ENCODE measurements at places on chromosomes 6 and 20.

DNA sequence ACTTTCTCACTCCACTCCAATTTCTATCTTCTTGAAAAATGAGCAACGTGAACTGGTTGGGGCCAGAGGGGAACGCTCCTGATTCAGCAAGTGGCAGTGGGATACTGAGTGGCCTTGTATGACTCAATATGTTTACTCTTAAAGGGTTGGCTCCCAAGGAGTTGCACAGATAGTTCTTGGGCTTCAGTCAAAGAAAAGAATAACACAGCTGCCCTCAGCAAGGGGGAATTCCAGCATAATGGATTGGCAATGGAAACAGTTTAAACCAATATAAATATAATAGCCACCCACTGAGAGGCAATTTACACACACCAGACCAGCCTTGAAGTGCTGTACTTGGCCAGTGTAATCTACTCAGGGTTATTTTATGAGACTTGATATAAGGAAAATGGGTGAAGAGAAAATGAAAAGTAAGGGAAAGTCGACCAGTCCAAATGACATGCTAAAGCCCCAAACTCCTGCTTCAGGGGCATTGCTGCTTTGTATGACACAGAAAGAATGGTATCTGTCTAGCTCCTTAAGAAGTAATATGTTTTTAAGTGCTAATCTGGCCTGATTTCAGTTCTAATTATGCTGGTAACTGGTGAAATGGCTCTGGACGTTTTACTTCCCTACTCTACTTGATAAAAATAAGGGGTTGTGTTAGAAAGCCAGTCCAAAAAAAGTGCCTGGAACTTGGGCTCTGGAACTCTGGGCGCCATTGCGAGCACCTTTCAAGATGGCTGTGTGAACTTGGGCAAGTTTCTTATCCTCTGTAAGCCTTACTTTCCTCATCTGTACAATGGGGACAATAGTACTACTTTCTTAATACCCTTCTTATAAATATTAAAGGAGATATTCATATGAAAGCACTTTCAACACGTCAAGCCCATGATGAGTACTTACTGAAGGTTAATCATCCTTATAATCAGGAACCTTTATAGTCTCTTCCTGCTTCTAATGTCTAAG lies 712.9 kb upstream of the MAP3K7 start:
- DNase-seq, result no peak

- peak; percentile 74 for DNase-seq
Measured at GRCh38 chr20:25867776-25868649, 171.4 kb upstream of the ZNF337 start.

- no peak for DNase-seq
Measured at GRCh38 chr20:23344336-23344735, 6.3 kb upstream of the NXT1 start.

DNA sequence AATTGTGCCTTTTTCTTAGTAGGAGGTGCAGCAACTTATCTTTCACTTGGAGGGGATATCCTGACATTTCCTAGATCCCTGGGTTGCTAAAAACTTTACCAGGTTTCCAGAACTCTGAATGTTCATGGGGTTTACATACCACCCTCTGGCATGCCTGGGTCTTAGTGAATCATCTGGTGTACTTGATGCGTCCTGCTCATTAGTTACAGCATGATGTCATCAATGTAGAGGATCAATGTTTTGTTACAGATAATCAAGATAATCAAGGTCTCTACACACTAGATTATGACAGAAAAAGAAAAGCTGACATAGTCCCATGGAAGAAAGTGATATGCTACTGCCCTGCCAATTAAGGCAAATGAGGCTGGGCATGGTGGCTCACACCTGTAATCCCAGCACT lies 27.0 kb downstream of the FITM2 start:
- DNase-seq, result no peak

- DNase-seq, result no peak
Measured at GRCh38 chr6:131013495-131013894, 49.5 kb downstream of the EPB41L2 start.

GRCh38 chr6:31961616-31962015 lies 2.6 kb downstream of the SKIC2 start:
- DNase-seq, result no peak

DNA sequence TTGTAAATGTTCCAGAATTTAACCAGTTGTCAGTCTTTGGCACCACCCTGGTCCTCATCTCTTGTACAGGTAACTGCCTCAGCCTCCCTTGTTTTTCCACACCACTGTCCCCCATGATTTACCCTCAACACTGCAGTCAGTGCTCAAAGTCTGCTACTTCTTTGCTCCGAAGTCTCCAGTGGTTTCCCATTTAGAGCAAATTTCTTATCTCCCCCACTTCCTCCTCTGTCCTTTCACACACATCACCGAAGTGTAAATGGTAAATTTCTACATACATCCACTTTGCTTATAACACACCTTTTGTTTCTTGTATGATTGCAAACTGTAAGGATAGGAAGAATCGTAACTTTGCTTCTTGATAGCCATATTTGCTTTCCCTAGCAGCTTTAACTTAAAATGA lies 115.3 kb downstream of the JARID2 start:
- DNase-seq, result no peak

DNA sequence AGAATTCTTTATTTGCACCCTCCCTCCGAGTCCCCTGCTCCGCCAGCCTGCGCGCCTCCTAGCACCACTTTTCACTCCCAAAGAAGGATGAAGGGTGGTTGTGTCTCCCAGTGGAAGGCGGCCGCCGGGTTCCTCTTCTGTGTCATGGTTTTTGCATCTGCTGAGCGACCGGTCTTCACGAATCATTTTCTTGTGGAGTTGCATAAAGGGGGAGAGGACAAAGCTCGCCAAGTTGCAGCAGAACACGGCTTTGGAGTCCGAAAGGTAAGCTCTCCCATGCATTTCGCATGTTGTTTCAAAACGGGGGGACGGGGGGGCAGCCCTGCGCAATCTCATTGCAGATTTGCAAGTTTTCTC lies 357 bp downstream of the PCSK2 start:
- peak; percentile 91 for DNase-seq

DNA sequence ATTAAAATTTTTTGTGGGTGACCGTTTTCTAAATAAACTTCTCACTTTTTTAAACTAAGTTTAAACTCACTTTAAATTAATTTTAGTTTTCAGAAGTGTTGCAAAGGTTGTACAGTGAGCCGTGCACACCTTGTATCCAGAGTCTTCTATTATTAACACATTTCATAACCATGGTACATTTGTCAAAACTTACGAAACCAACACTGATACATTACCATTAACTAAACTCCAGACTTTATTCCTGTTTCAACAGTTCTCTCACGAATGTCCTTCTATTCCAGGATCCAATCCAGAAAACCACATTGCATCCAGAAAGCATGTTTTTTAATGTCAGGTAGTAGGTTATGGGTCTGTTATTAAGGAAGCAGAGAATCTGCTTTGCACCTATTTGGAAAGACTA lies 319.9 kb downstream of the CBLN4 start:
- no peak for DNase-seq

DNA sequence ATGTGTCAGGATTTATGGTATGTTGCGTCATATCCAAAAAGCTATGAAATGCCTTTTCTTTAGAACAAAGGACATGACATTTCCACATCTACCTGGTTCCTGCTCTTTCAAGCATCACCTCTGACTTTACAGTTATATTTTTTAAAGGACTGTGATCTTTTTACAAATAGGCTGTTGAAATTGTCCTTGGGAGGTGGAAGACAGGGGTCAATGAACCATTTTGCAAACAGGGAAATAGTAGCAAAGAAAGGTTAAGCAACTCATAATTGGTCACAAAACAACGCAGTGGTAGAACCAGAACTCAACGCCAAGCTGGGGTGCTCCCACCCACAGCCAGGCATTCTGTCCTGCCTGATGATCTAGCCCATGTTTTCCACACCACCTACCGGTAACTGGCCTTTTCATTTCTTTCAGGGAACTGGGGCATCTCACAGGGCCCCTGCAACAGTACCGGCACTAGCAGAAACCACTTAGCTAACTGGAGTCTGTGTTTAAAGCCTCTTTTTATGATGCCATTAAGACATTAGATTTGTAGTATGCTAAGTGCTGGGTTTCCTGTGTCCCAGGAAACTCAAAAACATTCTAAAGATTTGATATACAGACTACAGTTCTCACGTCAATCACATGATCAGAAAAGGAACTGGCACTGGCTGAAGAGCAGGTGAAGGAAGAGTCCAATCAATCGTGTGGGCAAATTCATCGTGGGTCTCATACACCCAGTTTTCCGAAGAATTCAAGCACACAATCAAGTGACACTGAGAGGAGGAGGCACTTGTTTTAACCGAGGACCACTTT lies 13.9 kb downstream of the ZNF217 start:
- no peak for DNase-seq

- DNase-seq, result no peak
Measured at GRCh38 chr6:151721146-151721545, 86.3 kb upstream of the ESR1 start.

- DNase-seq, result peak; percentile 71
Measured at GRCh38 chr6:108560463-108561308, at the start of gene FOXO3. Gene FOXO3 (plus strand): TSS chr6:108560917. CDS start chr6:108561209, 292 bp downstream.

DNA sequence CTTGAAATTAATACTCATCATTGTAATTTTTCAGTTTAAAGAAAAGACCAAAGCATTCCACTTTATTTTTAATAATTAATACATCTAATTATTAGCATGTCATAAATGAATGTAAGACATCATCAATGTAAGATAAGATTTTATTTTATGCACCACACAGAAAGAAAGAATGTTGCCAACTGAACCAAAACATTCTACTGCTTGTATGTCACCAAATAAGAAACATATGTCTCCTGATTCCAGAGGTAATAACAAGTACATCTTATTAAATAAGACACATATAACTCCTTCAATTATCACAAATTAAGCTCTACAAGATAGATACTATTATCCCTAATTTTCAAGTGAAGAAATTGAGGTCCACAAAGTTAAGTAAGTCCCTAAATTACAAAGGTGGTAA lies 189.5 kb downstream of the GMDS start:
- DNase-seq, result no peak

DNA sequence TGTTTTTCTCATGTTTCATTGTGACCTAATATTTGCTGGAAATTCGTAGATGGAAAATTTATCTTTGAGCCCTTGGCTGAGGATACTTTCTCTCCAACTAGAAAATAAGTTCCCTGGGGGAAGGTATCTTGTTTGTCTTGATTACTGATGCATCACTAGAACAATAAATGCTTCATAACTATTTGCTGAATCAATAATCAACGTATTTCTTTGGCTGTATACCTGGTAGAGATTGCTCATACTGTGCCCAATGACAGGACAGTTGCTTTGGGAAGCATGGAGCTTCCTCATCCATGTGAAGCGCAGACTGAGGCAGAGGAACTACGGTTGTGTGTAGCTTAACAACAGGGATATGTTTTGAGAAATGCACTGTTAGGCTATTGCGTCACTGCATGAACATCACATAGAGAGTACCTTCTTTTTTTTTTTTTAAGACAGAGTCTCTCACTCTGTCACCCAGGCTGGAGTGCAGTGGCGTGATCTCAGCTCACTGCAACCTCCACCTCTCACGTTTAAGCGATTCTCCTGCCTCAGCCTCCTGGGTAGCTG lies 34.2 kb upstream of the RPN2 start:
- no peak for DNase-seq

DNA sequence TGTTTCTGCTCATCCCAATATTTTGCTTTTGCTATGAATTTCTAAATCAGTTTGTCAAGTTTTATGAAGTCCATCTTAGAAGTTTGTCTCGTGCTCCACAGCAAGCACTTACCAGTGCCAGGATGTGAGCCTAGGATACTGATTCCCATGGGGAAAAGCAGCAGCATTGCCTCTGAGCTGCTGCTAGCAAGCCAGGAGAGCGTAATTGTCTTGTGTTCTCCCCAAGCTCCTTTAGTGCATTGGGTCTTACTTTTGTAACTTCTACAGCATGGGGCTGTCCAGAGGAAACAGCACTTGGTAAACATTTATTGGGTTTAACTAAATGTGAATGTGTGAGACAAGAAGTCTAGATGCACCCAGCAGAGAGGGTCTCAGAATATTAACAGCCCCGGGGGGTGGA lies 76.1 kb downstream of the RNF182 start:
- DNase-seq, result no peak

DNA sequence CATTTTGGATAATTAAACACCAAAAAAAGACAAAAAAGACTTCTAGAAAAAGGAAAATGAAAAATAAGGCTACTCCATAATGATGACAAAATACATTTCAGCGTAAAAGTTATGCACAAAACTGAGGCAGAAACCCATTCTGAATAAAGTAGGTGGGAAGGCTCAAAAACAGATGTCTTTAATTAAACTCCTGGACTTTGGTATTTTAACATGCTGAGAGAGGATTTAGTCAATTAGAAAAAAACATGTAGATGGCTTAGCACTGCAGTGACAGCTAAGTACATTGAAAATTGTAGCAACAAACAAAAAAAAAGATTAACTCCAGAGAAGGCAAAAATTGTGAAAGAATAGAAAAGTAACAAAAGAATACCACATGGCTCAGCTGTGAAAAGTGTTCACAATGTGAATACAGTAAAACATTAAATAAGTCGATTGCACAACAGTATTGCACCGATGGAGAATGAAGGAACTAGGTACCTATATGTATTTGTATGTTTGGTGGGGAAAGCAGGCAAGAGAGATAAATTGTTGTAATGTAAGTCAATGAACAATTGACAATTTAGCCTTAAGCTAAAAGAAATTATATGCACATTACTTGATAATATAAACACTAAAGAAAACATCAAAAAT lies 59.5 kb downstream of the TBC1D32 start:
- DNase-seq, result no peak

- DNase-seq, result no peak
Measured at GRCh38 chr6:42105156-42105648, 37.2 kb downstream of the C6orf132 start.

DNA sequence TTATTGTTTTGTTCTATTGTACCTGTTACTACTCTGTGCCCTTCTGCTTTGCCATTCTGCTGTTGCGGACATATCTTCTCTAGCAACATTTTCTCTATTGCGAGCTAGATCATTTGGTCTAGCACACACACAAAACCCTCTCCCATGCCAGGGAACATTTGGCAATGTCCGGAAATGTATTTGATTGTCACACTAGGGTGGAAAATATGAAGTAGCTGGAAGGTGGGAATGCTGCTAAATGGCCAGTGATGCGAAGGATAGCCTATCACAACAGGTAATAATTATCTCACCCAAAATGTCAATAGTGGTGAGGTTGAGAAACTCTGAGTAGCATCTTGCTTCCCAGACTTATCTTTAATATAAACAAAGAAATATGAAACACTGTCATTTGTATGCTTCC lies 331.9 kb downstream of the HTR1B start:
- no peak for DNase-seq

- no peak for DNase-seq
Measured at GRCh38 chr6:168494726-168495125, 53.7 kb downstream of the SMOC2 start.

GRCh38 chr6:43058531-43058930 lies 703 bp downstream of the MRPL2 start:
- no peak for DNase-seq

DNA sequence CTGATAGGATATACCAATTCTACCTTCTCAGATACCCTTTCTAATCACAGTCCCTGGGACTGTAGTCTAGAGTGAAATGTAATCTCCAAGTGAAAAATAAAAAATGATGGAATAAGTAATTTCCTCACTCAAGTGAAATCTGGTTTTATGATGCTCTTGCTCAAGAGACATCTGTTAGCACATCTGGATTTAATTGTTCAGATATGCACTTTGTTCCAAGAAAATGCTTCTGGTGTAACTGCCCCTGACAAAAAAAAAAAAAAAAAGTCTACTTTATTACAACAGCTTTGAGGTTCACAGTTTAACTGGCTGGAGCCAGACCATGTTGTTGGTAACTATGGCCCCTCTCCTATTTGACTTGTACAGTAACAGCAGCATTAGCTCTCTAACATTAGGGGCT lies 251.8 kb downstream of the BTBD9 start:
- DNase-seq, result no peak

GRCh38 chr6:53192682-53193188 lies 44.1 kb upstream of the GCM1 start:
- peak; percentile 86 for DNase-seq
